Smooth muscle cell of trachea (primary cell): ENCODE measurements at places on chromosomes 2 and 18. TPM values are rescaled to one million over a fixed set of nuclear protein-coding genes. Genes with fewer than 3 reads are reported as not detected.

NEB gene
- 0.15 and 0.17 TPM in 2 replicates for total RNA-seq

PTPN18 gene
- total RNA-seq = 11.6 and 19.6 TPM in 2 replicates

SLC9A2 gene
- under 0.01 TPM in 2 replicates for total RNA-seq

ITPRID2 gene
- total RNA-seq = 175 and 289 TPM in 2 replicates

CYS1 gene
- total RNA-seq = 2.0 and 7.3 TPM in 2 replicates

NTSR2 gene
- total RNA-seq = not detected in 2 replicates

CFAP65 gene
- under 0.01 TPM in 1 of 2 replicates, not detected in the other for total RNA-seq

PAX8 gene
- total RNA-seq = 0.87 and 1.5 TPM in 2 replicates

PLGLB1 gene
- total RNA-seq = 1.5 and 2.0 TPM in 2 replicates

GRP gene
- not detected in 2 replicates for total RNA-seq

RAB17 gene
- total RNA-seq = 0.83 TPM in 1 of 2 replicates, not detected in the other

IL18RAP gene
- total RNA-seq = not detected in 2 replicates

EPHA4 gene
- total RNA-seq = 6.4 and 14.7 TPM in 2 replicates

IMMT gene
- 45.5 and 67.5 TPM in 2 replicates for total RNA-seq
